ENCODE measurements at places on chromosomes 16 and 17. TPM values are rescaled to one million over a fixed set of nuclear protein-coding genes. Genes with fewer than 3 reads are reported as not detected.
A peak's percentile ranks its signal among the peaks of the same experiment; 100 is the strongest.

DNA sequence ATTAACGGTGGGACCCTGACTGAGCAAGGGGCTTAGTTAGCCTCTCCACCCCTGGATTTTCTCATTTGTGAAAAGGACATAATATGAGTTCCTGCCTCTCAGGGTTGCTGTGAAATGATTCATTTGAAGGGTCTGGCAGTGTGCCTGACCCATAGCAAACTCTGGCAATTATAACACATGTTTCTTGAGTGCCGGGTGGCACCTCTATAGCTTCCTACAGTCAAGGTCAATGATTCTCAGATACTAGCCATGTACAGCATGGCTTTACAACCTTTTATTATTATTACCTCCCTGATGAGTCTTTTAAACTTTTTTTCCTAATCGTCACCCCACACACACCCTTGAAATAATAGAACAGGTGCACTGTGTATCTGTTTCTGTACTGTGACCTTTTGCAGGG is 42.1 kb downstream of the TMEM114 start:
- H3K4me3 ChIP-seq: no peak overlapping the region
- no peak overlapping the region for H3K27ac ChIP-seq
- no peaks in the 10 kb centered on the region for H3K4me1 ChIP-seq
- no peaks in the 10 kb centered on the region for H3K27me3 ChIP-seq

DNA sequence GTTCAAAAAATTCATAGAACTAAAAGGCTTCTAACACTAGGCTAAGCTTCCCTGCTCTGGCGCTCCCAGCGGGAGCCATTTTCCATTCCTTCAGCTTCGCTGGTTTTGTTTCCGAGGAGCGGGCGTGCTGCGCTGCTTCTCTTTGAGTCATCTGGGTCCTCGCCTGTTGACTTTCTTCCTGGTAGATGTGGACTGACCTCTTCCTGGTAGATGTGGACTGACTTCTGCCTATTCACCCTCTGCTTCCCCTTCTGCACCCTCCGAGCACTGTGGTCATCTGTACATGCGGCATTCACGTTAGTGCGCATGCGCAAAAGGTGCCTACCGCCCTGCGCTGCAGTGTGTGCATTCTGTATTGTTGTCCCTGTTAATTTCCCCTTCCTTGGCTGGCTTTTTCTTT is 40.8 kb upstream of the SEC14L1 start:
- peak overlapping the region; percentile 78 for H3K27ac ChIP-seq
- no peak overlapping the region for H3K4me3 ChIP-seq
- H3K36me3 ChIP-seq: peaks cover 2% of the 10 kb centered on the region
- DNase-seq: peak; percentile 22
- H3K4me1 ChIP-seq: peaks cover 32% of the 10 kb centered on the region

DNA sequence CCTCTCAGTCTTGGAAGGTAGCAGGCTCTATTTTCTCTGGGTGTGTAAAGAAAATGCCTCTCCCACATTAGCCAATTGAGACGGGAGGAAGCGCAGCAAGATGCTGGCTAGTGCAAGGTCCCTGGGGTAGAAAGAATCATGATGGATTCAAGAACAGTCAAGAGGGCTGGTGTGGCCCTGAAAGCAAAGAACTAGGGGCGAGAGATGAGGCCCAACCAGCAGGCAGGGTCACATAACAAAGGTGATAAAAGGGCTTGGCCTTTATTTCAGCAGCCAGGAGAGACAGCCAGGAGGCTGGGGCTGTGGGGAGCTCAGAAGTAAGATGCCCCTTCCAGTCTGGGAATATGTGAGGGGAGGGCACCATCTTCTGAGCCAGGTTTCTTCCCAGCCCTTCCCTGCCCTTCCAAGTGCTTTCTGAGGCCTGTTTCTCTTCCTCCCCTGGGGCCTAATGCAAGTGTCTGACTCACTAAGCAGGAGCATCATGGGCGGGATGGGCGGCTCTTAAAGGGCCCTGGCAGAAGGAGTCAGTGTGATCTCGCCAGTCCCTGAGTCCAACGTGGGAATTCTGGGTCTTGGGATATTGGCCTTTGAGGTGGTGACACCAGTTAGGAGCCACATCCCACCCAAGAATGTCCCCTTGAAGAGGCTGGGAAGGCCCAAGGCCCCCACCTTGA is 3.9 kb upstream of the NLRC5 start:
- H3K4me1 ChIP-seq: peaks cover 27% of the 10 kb centered on the region
- no peak overlapping the region for H3K4me3 ChIP-seq

DNA sequence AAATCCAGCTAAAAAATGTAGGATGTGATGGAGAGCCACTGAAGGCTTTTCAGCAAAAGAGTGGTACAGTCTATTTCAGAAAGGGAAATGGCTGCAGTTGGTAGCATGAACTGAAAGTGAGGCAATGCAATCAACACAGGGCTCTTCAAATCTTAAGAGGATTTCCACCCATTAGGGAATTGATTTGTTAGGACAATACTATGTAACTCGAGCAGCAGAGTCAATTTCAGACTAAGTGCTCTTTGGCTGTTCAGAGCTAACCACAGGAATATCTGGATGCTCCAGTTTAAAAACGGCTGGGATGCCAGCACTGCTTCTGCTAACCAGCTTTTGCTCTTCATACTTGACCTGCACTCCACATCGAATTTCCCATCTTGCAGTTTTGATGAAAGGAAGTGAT is 24.6 kb downstream of the CACNG1 start:
- no peaks in the 10 kb centered on the region for H3K36me3 ChIP-seq
- no peak for DNase-seq
- H3K4me3 ChIP-seq: no peak overlapping the region
- no peaks in the 10 kb centered on the region for H3K27me3 ChIP-seq

The NRN1L gene
- not detected for total RNA-seq

The ALOX15B gene
- total RNA-seq: 0.67 TPM

The MVD gene
- 52.5 TPM for total RNA-seq
